ENCODE measurements at places on chromosomes 2 and 18.

GRCh38 chr2:76870011-76870410, 652.2 kb downstream of the LRRTM4 start:
- DNase-seq, result peak; percentile 5

GRCh38 chr2:133457861-133458260, 110.4 kb downstream of the NCKAP5 start:
- no peak for DNase-seq

- DNase-seq, result no peak
These were observed 29.0 kb downstream of the MYO3B start for GRCh38 chr2:170206805-170207407.

GRCh38 chr2:238130111-238130695, 8.3 kb upstream of the KLHL30 start:
- DNase-seq, result no peak

GRCh38 chr18:11104307-11104706, 45.1 kb downstream of the PIEZO2 start:
- peak; percentile 7 for DNase-seq

- DNase-seq, result no peak
These were observed 693 bp upstream of the LRP2 start for GRCh38 chr2:169362894-169363559.

DNA sequence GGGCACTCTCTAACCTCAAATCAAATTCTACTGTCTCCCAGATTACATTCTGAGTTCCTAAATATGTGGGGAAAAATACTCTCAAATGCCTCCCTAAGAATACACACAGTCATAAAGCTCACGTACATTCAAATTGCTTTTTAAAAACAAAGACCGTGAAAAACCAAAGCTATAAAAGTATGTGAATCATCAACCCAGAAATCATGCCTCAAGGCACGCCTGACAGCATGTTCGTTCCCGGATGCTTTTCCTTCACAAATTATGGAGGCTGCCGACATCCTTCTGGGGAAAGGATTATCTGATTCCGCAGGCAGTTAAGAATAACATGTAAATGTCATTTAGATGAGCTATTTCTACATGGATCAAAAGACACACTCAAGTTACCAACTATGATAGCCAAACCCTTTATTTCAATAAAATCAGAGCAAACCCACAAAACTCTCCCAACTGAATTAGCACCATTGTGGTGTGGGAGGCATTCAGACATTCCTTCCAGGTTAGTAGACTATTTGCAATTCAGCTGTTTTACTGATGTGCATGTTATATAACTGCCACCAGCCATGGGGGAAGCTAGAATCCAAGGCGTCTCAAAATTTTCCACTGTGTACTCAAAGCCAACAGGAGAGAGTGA, 398.2 kb upstream of the TRIB2 start:
- DNase-seq, result no peak

Data from NCI-H510A treated with DMSO at 0.1 percent for 48 hours (cell line).